ENCODE measurements at places on chromosomes 3 and 15.

DNA sequence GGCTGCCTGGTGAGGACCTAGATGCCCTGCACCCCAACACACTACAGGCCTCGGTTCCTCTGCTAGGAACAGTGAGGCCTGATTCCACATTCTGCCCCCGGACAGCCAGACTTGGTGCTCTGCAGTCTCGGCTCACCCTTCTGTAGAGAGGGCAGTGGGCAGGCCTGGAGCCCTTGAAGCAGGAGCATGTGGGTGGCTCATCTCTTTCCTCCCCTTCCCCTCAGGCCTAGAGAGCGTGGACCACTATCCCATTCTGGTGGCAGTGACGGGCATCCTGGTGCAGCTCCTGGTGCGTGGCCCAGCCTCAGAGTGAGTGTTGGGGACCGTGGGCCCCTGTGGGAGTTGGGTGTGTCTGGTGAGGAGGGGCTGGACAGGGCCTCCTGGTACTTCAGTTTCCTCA is 3.3 kb downstream of the AMIGO3 start:
- DNase-seq = no peak

- no peak for DNase-seq
These were observed 32.0 kb downstream of the TRPM1 start for GRCh38 chr15:31069360-31070000.

DNA sequence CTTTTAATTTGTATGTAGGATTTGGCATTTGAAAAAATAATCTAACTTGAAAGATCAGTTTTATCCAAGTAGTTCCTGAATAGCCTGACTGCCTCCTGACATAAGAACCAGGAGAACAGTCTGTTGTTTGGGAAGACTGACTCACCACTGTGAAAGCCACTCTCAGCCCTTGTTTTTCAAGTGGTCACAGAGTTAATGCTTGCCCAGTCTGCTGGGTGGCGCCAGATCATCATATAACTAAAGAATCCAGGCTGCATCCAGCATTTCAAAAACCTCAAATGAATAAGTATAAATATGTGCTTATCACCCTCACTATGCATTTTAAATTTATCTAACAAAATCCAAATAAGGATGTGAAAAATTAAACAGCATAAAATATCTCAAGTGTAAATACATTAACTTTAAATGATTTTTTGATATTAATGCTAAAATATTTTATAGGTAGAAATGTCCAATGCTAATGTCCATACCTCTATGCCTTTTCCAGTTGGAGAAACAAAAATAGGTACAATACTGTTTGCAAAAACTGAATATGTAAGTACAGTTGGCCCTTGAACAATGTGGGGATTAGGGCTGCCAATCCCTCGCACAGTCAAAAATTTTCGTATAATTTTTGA is 26.9 kb upstream of the ZBBX start:
- DNase-seq = peak; percentile 3

GRCh38 chr3:55588146-55588765 is 101.2 kb upstream of the WNT5A start:
- DNase-seq = peak; percentile 41

- no peak for DNase-seq
These were observed 301.6 kb upstream of the TRIM42 start for GRCh38 chr3:140376136-140376889.

DNA sequence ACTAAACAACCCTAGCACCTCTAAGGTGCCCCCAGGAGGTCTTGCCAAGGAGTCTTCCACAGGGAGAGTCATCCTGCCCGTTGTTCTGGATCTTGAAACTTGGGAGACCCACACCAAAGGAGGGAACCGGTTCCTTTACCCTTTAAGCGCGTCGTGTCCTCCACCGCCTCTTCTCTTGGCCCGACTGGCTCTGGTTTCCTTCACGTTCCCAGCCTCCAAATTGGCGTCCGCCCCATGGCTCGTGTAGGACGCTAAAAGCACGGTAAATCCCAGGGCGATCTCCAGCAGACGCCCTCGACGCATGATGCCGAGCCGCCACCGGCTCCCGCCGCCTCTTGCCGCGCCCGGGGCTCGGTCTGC is 1.1 kb downstream of the FBN1 start:
- DNase-seq = peak; percentile 13

GRCh38 chr15:100341239-100341749 is 481 bp downstream of the ADAMTS17 start:
- DNase-seq = no peak

DNA sequence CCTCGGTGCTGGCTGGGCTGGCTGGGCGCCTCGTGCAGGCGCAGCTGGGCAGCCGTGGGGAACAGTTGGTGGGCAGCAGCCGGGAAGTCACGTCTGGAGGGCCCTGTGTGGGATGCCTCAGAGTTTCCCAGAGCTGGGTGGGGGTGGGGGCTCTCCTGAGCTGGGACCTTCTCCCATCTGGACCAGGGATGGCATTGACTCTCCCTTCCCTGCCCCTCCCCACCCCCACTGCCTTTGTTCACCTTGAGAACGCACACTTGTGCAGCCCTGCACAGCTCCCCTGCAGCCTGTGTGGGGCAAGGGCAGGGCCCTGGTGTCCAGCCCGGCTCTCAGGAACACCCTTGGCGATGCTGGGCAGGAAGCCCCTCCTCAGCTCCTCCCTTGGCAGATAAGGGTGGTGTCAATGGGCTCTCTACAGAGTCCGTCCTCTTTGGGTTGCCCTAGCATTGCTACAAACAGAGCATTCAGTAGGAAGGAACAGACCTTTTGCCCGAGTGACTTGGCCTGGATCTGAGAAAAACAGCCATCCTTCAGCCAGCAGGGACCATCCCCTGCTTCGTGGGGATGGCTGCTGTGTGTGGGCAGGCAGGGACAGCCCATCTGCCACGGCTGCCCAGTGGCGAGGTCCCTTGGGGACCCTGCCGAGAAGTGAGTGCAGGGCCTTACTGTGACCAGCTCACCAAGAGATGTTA is 25.5 kb upstream of the KLF13 start:
- DNase-seq = no peak

DNA sequence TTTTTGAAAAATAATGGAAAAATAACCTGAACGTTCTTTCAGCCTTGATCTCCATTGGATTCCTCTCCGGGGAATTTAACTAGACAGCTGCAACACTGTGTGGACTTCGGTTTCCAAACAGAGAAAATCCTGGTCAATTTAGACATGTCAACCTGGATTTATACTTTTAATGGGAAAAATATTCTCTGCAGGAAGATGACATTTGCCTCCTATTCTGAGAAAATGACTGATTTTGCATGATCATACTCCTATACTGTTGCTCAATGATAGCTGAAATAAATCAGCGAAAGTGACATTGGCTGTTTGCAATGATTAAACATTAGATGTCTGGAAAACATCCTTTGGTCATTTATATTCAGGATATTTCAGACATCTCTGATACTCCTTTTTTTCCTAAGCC is 94.8 kb downstream of the GABRG3 start:
- no peak for DNase-seq

Measured in GM10248 (cell line).